H1 (cell line): ENCODE measurements at places on chromosomes 3 and 15. TPM values are rescaled to one million over a fixed set of nuclear protein-coding genes. Genes with fewer than 3 reads are reported as not detected.
A peak's percentile ranks its signal among the peaks of the same experiment; 100 is the strongest.

NLGN1 gene
- 14.0 and 14.8 TPM in 2 replicates for total RNA-seq

SEMA3G gene
- total RNA-seq: 1.5 TPM in 2 replicates

EAF2 gene
- 6.0 and 6.6 TPM in 2 replicates for total RNA-seq

FHIT gene
- 1.8 and 3.2 TPM in 2 replicates for total RNA-seq

ZNF639 gene
- total RNA-seq: 41.4 and 43.0 TPM in 2 replicates

DNA sequence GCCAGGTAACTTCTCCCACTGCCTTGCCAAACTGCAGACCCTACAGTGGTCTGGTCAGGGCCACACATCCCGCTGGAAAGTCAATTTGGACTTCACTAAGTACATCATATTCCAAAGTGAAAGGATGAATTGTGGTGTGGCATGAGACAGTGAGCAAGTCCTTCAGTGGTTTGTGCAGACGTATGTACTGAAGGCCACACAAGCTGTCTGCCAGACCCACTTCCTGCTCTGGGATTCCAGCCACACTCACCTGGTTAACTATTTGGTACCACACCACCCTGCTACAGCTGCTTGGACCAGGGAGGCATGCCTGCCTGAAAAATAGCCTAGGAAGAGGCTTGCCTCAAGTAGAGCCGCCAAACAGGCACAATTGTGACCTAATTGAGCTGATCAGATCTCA, 94.1 kb upstream of the STRIT1 start:
- no peak overlapping the region for H3K27ac ChIP-seq
- H3K4me3 ChIP-seq: no peak overlapping the region
- peaks cover 7% of the 10 kb centered on the region for H3K4me1 ChIP-seq
- H3K27me3 ChIP-seq: no peaks in the 10 kb centered on the region
- no peaks in the 10 kb centered on the region for H3K36me3 ChIP-seq

DNA sequence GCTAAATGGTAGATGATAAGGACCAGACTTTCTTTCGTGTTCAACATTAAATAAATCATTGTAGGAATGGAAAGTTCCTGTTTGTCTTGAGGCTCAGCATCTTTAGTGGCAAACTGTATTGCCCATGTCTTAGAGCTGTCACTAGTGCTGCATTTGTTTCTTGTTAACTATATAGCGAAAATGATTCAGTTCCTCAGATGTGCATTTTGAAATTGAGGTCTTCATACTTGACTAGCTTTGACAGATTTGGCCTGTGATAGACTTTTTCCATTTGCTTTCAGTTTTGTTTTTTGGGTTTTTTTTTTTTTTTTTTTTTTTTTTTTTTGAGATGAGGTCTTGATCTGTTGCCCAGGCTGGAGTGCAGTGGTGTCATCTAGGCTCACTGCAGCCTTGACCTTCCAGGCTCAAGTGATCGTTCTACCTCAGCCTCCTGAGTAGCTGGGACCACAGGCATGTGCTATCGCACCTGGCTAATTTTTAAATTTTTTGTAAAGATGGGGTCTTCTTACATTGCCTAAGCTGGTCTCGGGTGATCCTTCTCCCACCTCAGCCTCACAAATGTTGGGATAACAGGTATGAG, 9.5 kb upstream of the RPLP1 start:
- no peak overlapping the region for H3K4me3 ChIP-seq
- peaks cover 77% of the 10 kb centered on the region for H3K36me3 ChIP-seq
- H3K27me3 ChIP-seq: no peaks in the 10 kb centered on the region
- H3K4me1 ChIP-seq: no peaks in the 10 kb centered on the region

- H3K4me3 ChIP-seq: no peak overlapping the region
- 0 out of 2 replicates have a peak, but pooled peaks cover 3% of the 10 kb centered on the region for H3K4me1 ChIP-seq
Measured at GRCh38 chr3:184512621-184513020, 49.0 kb upstream of the EPHB3 start.

- peaks cover 15% of the 10 kb centered on the region for H3K4me1 ChIP-seq
- no peak overlapping the region for H3K4me3 ChIP-seq
- H3K27ac ChIP-seq: no peak overlapping the region
- DNase-seq: no peak
Measured at GRCh38 chr3:195248281-195248680, 22.7 kb downstream of the XXYLT1 start.

DNA sequence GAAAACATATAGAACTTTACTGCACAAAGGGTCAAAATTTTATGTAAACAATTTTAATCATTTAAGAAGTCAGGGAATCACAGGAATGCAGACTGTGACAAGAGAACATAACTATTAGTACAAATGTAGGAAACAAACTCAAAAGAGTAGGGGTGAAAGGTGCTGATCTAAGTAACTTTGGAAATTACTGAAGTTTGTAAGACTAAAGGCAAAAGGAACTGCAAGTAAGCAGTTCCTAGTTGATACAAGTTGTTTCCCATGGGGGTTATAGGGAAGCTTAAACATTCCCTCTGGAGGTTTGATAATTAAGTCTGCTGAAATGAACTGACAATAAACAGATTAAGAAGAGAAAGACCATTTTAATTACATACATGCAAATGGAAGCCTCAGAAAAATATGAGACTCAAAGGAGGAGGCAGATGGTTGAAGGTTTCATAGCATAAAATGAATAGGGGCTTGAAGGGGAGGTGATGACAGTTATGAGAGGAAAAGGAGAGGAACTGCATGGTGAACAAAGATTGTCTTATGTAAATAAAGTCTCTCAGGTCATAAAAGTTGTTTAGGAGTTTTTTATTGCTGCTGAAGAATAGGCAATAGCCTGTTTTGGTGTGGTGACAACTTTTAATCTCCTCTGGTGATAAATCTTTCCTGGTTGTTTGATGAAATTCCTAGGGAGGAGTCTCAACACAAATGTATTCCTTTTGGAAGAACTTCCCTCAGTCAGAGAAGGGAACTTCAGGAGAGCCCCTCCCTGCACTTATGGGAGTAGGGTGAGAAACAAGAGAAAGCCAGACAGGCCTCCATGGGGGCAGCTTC, 17.1 kb downstream of the SETMAR start:
- H3K27ac ChIP-seq: no peak overlapping the region
- H3K27me3 ChIP-seq: no peaks in the 10 kb centered on the region
- H3K4me3 ChIP-seq: no peak overlapping the region
- no peaks in the 10 kb centered on the region for H3K4me1 ChIP-seq
- H3K36me3 ChIP-seq: peaks cover 18% of the 10 kb centered on the region
- DNase-seq: no peak

GRCh38 chr3:85781806-85782205, 823.0 kb downstream of the CADM2 start:
- H3K27me3 ChIP-seq: no peaks in the 10 kb centered on the region
- H3K4me3 ChIP-seq: no peak overlapping the region
- H3K27ac ChIP-seq: no peak overlapping the region
- no peak for DNase-seq
- H3K36me3 ChIP-seq: no peaks in the 10 kb centered on the region

DNA sequence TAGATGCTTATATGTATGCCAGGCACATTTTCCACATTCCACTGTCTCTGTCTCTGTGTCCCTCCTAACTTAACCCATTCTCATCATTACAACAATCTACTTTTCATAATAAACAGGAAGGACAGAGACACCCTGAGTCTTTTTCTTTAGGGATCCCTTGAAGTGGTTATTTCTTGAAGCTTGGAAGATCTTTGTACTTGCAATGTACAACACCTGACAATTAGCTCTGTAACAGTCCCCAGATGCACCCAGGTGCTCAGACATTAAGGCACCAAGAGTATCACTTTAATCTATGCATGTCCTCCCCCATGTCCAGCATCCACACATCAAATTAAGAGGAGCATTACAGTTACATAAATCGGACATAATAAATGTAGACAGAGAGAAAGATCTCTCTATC, 309.6 kb upstream of the KCNH8 start:
- no peak overlapping the region for H3K4me3 ChIP-seq
- H3K27me3 ChIP-seq: no peaks in the 10 kb centered on the region
- 0 out of 2 replicates have a peak, but pooled peaks cover 2% of the 10 kb centered on the region for H3K4me1 ChIP-seq
- no peak overlapping the region for H3K27ac ChIP-seq
- no peak for DNase-seq

DNA sequence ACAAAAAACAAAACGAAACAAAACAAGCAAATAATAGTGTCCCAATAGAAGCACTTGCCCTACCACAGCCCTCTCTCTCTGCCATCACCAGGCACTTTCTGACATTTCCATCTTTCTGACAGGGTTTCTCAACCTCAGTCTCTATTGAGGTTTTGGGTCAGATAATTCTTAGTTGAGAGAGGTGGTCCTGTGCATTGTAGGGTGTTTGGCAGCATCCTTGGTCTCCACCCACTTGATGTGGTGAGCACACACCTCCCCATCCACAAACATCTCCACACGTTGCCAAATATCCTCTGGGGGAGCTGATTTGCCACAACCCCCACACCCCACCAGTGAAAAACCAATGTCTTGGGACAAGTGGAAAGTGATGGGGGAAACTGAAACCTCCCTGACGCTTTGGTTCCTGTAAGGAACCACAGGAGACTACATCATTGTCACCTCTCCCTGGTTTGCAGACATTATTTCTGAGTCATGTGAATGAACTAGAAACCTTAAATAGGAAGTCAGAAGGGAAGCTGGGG, 733.7 kb upstream of the CFAP20DC start:
- DNase-seq: no peak
- no peaks in the 10 kb centered on the region for H3K36me3 ChIP-seq
- H3K4me3 ChIP-seq: no peak overlapping the region
- H3K27me3 ChIP-seq: no peaks in the 10 kb centered on the region

DNA sequence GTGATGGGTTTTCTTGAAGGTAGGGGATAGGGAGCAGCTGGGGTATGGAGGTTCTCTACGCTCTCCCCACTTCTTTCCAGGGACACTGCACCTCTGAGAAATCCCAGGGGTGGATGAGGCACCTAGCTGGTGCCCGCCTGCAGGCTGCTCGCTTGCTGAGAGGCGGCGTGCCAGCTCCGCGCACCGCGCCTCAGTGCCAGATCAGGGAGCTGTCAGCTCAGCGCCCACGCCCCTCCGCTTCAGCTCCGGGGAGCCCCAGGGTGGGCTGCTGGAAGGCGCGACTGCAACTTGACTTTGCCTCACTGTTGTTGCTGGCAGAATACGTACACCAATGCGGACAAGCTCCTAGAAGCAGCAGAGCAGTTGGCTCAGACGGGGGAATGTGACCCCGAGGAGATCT, 345.7 kb upstream of the UMPS start:
- no peak overlapping the region for H3K27ac ChIP-seq
- no peaks in the 10 kb centered on the region for H3K27me3 ChIP-seq
- no peak for DNase-seq
- H3K4me1 ChIP-seq: peaks cover 7% of the 10 kb centered on the region; the same call in 1 of the 2 replicates
- no peak overlapping the region for H3K4me3 ChIP-seq

- no peaks in the 10 kb centered on the region; the same call in 1 of the 2 replicates for H3K4me1 ChIP-seq
- H3K27ac ChIP-seq: no peak overlapping the region
- no peaks in the 10 kb centered on the region for H3K27me3 ChIP-seq
- DNase-seq: no peak
- H3K4me3 ChIP-seq: peak overlapping the region; percentile 89
- 0 out of 2 replicates have a peak, but pooled peaks cover 1% of the 10 kb centered on the region for H3K36me3 ChIP-seq
Measured at GRCh38 chr15:50906954-50907600, 1.4 kb upstream of the AP4E1 start.

DNA sequence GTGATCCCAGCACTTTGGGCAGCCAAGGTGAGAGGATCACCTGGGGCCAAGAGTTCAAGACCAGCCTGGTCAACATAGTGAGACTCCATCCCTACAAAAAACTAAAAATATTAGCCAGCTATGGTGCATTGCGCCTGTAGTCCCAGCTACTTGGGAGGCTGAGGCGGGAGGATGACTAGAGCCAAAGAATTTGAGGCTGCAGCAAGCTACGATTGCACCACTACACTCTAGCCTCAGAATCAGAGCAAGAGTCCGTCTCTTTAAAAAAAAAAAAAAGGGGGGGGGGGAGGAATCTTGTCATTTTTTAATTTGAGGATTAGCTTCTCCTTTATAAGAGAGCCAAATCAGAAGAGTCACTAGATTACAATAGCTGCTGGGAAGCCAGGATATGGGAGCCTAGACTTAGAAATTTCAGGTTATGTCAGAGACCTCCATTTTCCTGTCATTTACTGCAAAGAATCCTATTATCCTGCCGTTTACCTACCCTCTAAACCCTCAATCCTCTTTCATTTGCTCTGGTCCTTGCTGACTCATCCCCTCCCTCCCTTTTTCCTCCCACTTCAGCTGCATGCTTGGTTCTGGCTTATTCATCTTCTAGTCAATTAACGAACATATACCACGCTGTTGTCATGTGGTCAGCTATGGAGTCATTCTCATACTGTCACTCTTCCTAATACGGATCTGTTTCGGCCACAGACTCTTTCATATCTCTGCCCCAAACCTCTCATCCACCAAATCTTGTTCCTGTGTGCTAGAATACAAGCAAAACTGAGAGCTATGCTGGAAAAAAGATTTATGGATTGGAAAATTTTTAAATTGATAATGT, 83.8 kb upstream of the PPIB start:
- H3K27me3 ChIP-seq: no peaks in the 10 kb centered on the region
- H3K4me1 ChIP-seq: peaks cover 7% of the 10 kb centered on the region
- no peaks in the 10 kb centered on the region for H3K36me3 ChIP-seq
- no peak overlapping the region for H3K27ac ChIP-seq

DNA sequence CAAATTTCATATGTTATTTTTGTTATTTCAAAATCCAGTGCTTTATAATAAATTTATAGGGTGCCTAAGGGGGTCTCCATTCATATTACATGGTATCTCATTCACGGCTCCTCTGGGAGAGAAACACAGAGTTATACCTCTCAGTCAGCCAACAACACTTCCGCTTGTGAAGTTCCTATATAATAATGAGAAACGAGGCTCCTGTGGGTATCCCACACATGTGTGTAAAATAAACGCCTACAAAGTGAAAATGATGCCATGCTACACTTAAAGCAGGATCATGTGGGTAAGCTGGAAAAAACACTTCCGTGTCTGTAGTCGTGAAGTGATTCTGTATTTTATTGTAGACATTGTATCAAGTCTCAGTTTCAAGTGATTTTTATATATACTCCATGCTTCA, 218.8 kb upstream of the ICE2 start:
- no peak overlapping the region for H3K4me3 ChIP-seq
- DNase-seq: no peak
- H3K36me3 ChIP-seq: no peaks in the 10 kb centered on the region

DNA sequence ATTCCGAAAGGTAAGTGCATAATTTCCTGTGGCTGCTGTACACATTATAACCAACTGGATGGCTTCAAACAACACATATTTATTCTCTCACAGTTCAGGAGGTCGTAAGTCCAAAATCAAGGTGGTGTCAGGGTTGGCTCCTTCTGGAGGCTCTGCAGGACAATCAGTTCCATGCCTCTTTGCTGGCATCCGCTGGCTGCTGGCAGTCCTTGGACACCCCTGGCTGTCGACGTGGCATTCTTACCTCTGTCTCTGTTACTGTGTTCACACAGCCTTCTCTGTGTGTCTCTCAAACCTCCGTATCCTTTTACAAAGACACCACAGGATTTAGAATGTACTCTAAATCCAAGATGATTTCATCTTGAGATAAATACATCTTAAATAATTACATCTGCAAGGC, 398.8 kb upstream of the ATP10A start:
- H3K4me1 ChIP-seq: no peaks in the 10 kb centered on the region; the same call in none of the 2 replicates
- H3K36me3 ChIP-seq: no peaks in the 10 kb centered on the region
- H3K27ac ChIP-seq: no peak overlapping the region
- no peak for DNase-seq

GRCh38 chr15:80188251-80188650, 35.5 kb downstream of the FAH start:
- H3K4me1 ChIP-seq: no peaks in the 10 kb centered on the region
- no peaks in the 10 kb centered on the region for H3K27me3 ChIP-seq

GRCh38 chr15:96750361-96750760, 419.9 kb downstream of the NR2F2 start:
- no peak overlapping the region for H3K4me3 ChIP-seq
- no peaks in the 10 kb centered on the region for H3K36me3 ChIP-seq
- DNase-seq: no peak
- H3K4me1 ChIP-seq: no peaks in the 10 kb centered on the region
- H3K27ac ChIP-seq: no peak overlapping the region
- no peaks in the 10 kb centered on the region for H3K27me3 ChIP-seq
